ENCODE measurements at places on chromosomes 5 and 9. TPM values are rescaled to one million over a fixed set of nuclear protein-coding genes. Genes with fewer than 3 reads are reported as not detected.
A peak's percentile ranks its signal among the peaks of the same experiment; 100 is the strongest.

The RPS14 gene
- total RNA-seq = 7,310 TPM

The CCDC192 gene
- total RNA-seq = not detected

The CCDC183 gene
- total RNA-seq = not detected

The IFNA2 gene
- total RNA-seq = not detected

The CDH9 gene
- not detected for total RNA-seq

The TBC1D2 gene
- total RNA-seq = 35.6 TPM

The SPATA6L gene
- 0.28 TPM for total RNA-seq

The FIBCD1 gene
- 1.1 TPM for total RNA-seq

The TMEM215 gene
- not detected for total RNA-seq

DNA sequence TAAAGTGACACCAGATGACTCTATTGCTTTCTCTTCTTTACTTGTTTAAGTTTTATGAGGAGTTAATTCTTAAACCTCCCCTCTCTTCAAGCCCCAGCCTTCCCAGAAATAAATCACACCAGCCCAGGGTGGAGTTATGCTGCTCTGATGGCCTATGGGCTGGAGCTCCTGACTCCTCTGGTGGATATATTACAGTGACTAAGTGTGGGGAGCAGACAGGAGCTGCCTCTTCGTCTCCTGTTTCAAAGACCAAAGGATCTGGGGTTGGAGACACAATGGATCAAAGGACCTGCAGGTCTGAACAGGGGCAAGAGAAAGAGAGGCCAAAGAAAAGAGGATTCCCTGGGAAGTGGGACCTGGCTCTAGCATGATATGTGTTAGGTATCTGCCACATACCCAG, 312.0 kb upstream of the MSX2 start:
- DNase-seq = no peak

- peak; percentile 95 for DNase-seq
Measured at GRCh38 chr5:132259069-132259851, 1.8 kb downstream of the PDLIM4 start.

DNA sequence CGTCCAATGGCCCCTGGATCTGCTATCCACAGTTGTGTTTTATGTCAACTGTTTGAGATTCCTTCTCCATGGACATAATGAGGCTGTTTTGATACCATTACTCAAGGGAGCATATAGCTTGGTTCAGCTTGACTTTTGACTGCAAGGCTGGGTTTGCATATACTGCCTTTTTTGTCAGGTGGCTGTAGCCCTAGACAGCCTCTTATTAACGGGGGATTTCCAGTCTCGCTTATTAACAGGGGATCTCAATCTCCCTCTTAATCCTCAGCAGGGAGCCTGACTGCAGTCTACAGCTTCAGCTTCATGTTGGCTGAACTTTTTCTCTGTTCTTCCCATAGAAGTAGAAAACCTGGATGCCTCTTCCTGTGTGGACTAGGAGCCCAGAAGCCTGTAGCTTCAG, 73.7 kb upstream of the TNC start:
- no peak for DNase-seq

GRCh38 chr9:117706421-117707116, 2.4 kb downstream of the TLR4 start:
- no peak for DNase-seq

DNA sequence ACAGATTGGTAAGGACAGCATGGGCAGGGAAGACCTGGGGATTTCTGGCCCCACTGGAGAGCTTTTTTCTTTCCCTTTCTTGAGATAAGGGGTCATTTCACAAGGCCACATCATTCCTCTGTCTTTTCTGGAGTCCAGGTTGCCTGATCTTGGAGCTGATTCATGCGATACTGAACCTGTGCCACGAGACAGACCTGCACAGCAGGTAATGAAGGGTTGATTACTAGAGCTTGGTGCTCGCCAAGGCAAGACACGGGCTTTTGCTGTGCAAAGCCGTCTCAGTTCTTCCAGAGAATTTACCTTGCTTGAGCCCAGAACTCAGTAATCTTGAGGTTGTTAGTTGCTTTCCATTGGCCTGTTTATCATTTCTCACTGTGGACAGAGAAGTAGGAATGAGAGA, 39.2 kb downstream of the NUP188 start:
- DNase-seq = no peak

DNA sequence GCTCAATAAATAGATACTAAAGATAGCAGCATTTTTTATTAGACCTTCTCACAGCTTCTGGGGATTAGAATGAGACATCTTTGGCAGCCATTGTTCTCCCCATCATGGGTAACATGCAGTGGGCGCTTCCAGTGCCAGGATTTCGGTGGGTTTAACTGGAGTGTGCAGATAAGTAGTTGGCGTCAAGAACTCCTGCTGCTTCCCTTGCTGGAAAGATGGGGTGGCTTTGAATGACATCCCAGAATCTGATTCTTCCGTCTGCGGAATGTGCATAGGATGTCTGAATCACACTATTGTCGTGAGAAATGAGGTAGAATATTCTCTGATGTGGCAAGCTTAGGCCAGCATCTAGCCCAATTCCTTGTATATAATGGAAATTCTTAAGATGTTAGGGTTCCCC, 7.3 kb downstream of the SFXN1 start:
- DNase-seq = no peak

DNA sequence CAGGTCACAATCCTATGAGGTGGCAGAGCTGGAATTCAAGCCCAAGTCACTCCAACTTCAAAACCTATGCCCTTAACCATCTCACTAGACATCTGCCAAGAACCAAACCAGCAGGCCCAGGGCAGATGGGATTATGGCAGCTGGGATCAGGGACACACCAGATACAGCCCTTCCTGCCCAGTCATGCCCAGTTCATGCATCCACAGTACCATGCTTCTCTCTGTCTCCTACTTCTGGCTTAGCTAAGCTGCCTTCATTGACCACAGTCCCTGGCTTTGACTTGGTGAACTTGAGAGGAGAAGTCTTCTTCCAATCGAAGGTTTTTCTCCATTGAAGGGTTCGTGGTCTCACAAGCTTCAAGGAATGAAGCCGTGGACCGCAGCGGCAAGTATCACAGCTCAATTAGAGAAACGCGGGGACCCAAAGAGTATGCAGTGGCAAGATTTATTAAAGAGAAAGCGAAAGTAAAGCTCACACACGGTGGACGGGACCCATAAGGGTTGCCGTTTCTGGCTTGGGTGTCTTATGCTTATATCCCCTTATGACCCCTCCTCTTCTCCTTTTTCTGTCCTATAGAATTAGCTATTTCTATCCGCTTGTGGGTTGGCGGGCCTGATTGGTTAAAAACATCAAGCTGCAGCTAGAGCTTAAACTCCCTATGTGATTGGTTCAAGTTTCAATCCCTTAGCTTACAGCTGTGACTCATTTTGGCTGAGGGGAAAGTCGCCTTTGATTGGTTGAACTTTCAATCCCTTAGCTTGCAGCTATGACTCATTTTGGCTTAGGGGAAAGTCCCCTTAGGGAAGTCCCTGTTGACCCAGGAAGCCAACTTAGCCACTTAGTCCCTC, 101.2 kb downstream of the TRIM36 start:
- peak; percentile 49 for DNase-seq
